ENCODE measurements at places on chromosomes 2 and 18. TPM values are rescaled to one million over a fixed set of nuclear protein-coding genes. Genes with fewer than 3 reads are reported as not detected.

DNA sequence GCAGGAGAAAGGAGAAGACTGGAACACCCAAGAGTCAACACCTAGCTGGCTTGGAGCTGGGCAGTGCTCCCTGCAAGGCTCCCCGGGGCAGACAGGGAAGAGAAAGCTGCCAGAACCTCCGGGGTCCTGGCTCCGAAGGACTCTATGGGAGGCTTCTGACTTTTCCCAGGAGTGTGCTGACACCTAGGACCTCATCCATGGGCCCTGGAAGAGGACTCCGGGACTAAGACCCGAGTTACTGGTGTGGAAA, 37.8 kb upstream of the ATP6V1B1 start:
- DNase-seq = no peak

- DNase-seq = peak; percentile 8
These were observed 904.7 kb upstream of the ACVR2A start for GRCh38 chr2:146939991-146940685.

GRCh38 chr2:218329027-218329825, 27.4 kb upstream of the CATIP start:
- no peak for DNase-seq

GRCh38 chr2:127256381-127256780, 36.3 kb upstream of the CYP27C1 start:
- no peak for DNase-seq

GRCh38 chr2:57549642-57550102, 496.9 kb upstream of the VRK2 start:
- DNase-seq = peak; percentile 20

GRCh38 chr2:185998562-185999070, 260.0 kb downstream of the FSIP2 start:
- DNase-seq = no peak

DNA sequence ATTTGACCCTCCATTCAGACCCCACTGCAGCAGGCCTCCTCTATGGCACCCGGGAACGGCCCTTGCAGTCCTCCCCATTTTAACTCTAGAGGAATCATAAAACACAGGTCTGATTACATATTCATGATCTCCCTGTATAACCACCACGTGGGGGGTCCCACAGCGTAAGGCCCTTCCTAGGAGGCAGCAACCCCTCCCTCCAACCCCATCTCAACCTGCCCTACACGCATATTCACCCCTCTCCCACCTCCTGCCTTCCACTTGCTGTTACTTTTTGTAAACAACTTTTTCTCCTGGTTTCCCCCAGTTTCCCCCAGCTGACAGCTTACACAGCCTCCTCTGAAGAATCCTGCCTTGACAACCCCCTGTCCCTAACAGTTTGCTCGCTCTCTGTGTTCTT, 85.1 kb upstream of the FOXI3 start:
- no peak for DNase-seq

DNA sequence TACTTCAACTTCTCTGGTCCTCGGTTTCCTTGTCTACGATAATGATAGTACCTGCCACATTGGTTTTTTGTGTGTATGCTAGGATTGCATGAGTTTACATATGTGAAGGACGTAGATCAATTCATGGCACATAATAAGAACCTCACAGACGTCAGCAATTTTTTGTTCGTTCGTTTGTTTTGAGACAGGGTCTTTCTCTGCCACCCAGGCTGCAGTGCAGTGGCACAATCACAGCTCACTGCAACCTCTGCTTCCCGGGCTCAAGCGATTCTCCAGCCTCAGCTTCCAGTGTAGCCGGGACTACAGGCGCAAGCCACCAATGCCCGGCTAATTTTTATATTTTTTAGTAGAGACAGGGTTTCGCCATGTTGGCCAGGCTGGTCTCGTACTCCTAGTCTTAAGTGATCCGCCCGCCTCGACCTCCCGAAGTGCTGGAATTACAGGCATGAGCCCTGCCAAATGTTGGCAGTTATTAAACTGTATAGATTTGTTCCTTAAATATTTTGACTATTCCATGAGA, 756 bp upstream of the SLC35F5 start:
- no peak for DNase-seq

DNA sequence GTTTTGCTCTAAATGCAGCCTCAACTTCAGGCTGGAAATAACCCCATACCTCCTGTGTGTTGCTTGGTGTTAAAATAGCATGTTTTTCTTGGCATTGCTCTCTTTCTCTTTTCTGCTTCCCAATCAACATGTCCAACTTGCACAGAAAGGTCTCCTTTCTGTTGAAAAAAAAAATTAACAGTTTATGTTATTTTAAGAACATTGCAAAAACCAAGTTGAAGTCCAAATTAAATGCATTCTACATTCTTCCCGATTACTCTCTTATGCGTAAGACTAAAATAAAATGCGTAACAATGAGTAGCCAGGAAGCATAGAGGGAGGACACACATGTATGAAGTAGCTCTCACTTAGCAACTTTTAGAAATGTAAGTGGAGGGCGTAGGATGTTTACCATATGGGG, 1406.1 kb upstream of the NXPH2 start:
- peak; percentile 22 for DNase-seq

GRCh38 chr2:241636182-241637017, 558 bp downstream of the THAP4 start:
- DNase-seq = no peak

GRCh38 chr2:226760412-226761194, 39.0 kb downstream of the IRS1 start:
- DNase-seq = peak; percentile 53

- DNase-seq = no peak
These were observed 59.1 kb downstream of the MAP3K20 start for GRCh38 chr2:173134703-173135102.

DNA sequence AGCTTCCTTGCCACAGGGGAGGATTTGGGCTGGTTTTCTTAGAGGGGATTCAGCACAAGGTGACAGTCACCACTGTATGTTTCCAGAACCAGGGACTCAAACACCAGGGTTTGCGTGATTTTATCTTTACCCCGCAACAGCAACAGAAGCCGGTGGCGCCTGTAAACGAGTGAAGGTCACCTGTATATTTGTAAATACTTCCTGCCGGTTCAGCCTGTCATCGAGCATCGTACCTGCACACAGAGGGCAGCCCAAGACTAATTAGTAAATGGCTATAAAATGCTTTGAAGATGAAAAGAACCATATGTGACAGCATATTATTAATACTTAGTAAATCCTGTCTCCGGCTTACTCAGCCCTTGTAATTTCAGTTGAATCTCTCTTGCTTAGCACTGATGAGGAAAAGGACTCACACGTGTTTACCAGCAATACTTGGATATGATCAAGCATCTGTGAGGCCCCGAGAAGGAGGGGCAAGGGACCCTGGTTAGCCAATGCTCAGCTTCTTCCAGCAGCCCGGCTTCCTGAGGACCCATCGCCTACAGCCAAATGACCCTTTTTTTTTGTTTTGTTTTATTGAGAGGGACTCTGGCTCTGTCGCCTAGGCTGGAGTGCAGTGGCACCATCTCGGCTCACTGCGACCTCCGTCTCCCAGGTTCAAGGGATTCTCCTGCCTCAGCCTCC, 51.3 kb upstream of the FOSL2 start:
- no peak for DNase-seq

DNA sequence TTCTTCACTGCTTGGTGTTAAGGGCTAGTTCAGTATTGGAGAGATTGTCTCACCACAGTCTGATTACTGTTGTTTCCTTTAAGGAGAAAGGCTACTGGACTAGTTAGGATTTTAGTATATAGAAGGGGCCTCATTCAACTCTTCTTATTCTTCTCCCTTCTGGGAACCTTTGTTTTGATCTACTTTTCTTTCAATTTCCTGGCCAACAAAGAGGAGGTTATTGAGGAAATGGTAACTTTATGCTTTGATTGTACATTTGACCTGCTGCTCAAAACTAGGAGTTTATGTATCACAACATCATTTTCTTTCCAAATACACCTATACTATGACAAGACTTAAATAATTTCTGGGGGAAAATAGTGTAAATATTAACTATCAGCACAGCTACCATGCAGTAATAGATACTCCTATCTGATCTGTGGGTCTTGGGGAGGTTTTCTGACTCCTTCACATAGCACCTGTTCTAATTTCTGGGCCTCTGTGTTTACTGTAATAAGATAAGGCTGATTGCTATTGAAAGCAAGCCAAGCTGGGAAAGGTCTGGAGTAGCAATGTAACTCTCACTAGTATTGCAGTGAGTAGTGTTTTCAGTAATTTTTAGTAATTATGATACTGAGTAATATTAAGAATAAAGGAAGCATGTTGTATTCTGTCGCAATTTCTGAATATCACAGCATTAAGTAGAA, 395.3 kb downstream of the NUP35 start:
- DNase-seq = no peak

DNA sequence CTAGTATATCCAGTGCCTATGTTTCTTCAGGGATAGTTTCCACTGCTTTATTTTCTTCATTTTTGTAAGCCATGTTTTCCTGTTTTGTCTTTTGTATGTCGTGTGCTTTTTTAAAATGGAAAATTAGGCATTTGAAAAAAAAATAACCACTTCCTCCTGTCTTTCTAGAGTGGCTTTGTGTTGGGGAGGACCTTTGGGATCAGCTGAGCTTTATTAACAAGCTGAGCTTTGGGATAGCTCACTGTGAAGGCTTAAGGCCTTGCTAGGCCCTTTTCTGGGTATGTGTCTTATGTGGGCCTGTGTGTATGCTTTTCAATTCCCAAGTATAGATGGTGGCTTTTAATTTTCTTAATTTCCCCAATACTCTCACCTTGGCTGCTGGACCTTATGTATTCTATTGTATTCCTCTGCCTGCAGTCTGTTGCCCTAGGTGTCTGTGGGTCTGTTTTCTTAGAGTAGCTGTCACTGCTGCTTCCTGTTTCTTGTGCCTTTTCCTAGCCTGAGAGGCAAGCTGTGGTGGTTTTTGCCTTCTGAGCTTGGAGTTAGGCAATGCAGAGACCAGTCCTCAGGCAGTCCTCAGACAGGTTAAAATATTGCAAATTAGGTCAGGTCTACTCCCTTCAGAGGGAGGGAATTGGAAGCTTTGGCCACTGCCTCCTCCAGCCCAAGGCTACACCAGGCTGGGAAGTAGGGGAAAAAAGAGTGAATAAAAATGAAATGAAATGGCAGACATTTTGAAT, 134.7 kb downstream of the LDLRAD4 start:
- DNase-seq = no peak

GRCh38 chr2:191756761-191757160, 78.8 kb downstream of the NABP1 start:
- DNase-seq = no peak

DNA sequence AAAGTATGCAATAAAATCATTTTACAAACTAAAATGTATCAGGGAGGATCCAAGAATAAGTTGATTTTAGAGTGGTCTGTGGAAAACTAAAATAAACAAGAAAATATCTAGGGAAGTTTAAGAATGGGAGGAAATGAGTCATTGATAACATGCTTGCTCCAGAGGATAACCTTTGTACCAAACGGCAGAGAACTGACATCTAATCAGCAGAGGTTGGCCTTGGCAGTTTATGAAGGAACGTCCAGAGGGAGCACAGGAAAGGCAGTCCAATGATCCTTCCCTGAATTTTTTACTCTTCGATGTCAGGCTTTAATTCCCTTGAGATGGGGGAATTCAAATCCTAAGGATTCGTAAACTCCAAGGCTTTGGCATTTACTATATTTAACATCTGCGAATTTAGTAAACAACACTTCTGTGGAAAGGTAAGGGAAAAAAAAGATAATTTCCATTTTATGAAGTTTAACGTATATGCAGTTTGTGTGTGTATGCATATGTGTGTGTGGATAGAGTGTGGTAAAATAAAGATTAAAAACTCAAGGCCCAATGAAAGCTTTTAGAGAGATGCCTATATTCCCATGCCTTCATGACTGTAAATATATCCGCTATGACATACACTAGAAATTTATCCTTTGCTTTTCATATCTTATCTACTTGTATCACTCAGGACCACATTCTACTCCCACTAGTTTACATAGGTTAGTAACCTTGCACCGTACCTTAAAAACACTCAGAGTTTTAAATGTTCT, 8.7 kb upstream of the INPP1 start:
- DNase-seq = peak; percentile 28

GRCh38 chr18:58143386-58143785, 99.4 kb downstream of the NEDD4L start:
- no peak for DNase-seq

GRCh38 chr18:44579028-44579702, 101.5 kb upstream of the SETBP1 start:
- peak; percentile 53 for DNase-seq

GRCh38 chr2:47818777-47819176, 35.8 kb downstream of the MSH6 start:
- DNase-seq = no peak

DNA sequence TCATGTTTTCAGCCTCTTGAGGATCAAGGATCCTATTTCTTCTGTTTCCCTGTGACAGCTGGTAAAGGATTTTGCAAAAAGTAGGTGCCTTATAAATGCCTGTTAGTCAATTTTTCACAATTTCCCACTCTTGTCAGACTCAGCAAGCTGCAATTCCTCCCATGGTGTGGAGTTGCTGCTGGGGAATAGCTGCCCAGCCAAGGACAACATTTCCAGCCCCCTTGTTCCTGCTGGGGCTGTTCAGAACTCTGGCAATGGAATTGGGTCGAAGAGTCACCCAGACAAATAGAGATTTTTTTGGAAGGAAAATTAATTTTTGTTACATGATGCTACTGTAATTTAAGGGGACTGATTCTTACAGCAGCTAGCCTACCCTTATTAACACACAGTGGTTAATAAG, 43.7 kb downstream of the FSHR start:
- DNase-seq = no peak

DNA sequence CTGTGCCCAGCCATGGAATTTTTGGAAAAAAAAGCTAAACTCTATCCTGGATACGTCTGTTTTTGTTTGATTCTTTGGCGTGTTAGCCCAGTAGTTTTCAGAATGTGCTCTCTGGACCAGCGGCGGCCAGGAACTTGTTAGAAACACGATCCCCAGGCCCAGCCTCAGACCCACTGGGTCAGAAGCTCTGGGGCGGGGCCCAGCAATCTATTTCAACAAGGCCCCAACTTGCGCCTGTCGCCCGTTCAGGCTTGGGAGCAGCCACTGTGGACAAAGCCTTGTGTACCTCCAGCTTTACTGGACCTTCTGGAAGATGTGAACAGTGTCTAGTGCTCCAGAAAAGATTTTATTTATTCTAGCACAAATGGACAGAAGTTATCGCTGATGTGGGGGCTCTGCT, 14.3 kb downstream of the CABLES1 start:
- no peak for DNase-seq

SF3B6 gene
- 133 TPM for total RNA-seq

GREB1 gene
- not detected for total RNA-seq

GBX2 gene
- not detected for total RNA-seq

CD207 gene
- total RNA-seq = not detected

RAX gene
- total RNA-seq = not detected

WDR54 gene
- total RNA-seq = 39.5 TPM

ABCG8 gene
- total RNA-seq = not detected

VSNL1 gene
- total RNA-seq = 0.05 TPM
